Activated CD4-positive, CD25-positive, alpha-beta regulatory T cell treated with anti-CD3 and anti-CD28 coated beads, Interleukin-2, amount 50 U/mL, for 72 hours (primary cell): ENCODE measurements at places on chromosomes 12 and 14.

DNA sequence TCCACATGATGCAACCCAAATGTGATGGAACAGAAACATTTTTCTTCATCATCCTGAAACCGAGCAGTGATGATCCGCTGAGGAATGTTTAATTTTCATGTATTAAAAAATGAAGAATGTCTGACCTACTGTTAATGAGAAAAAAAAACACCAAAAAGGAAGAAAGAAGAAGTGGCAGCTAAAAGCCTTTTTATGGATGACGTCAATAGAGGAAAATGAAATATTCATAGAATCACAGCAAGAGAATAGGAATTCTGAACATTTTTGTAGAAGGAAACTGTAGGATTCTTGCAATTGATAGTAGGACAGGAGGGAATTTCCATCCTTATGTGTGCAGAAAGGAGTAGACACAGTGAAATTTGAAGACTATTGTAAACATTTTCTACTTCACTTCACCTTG, 112.9 kb downstream of the PRKCH start:
- DNase-seq = no peak

GRCh38 chr14:54207075-54207474, 189.7 kb upstream of the CDKN3 start:
- no peak for DNase-seq

DNA sequence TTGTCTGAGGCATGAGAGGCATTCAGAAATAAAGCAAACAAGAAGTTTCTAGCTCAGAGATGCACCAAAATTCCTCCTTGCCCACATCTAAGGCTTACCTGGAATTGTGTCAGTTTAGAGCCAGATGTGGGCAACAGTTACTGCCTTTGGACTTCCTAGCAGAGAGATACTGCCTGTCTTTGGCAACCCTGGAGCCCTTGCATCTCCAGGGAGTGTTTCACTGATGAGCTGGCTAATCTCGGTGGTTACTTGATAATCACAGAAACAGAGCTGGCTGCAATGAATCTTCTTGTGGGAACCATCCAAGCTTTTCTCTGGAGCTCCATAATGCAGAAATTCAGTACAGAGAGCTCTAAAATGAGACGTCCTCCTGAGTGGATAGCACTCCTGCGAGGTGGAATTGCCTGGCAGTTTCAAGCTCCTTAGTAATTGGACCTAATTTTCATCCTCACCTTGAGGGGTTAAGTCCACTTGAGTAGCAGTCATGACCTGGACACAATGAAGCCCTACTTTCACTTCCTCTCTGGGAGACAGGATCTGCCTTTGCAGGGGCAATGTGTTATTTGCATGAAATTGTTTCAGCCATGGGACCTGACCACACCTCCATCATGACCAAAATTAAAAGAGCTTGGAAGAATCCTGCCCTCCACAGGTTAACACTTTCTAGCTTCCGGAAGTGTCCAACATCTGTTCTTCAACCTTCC, 108.8 kb upstream of the ARHGAP5 start:
- no peak for DNase-seq

- peak; percentile 57 for DNase-seq
These were observed 53.1 kb upstream of the STON2 start for GRCh38 chr14:81453166-81453766.

DNA sequence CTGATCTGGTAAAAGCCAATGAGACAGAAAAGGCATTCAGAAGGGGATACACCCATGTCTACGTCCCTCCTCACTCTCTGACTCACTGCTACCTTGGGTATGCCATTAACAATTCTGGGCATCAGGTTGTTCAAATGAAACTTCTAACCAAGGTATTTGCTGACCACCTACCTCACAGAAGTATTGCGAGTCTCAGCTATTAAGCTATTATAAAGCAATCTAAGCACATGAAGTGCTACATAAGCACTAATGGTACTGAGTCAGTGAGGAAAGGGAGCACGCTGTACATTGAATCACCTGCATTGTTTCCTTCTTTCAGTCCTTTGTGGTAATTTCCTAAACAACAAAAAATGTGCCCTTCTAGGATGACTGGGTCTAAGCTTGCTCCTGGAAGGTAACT, 62.8 kb upstream of the CCDC91 start:
- no peak for DNase-seq

GRCh38 chr14:22573804-22574203, 15.2 kb downstream of the DAD1 start:
- DNase-seq = no peak

GRCh38 chr14:102760496-102761193, 16.6 kb upstream of the TRAF3 start:
- no peak for DNase-seq

DNA sequence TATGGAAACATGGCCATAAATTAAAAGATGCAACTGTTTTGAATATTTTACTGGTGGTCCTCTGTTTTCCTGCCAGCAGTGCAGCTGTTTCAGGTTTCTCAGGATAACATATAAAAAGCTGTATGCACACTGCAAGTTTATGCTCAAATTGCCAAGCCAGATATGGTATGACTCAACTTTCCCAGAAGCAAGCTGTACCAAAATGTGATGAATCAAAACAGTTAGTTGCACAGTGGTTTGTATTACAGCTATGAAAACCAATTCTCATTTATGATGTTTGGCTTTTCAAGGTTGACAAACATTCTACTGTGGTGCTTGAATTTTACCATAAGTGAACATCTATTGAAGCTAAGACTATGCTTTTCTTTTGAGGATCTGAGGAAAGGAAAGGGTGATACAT, 15.5 kb downstream of the TRMT5 start:
- DNase-seq = no peak

DNA sequence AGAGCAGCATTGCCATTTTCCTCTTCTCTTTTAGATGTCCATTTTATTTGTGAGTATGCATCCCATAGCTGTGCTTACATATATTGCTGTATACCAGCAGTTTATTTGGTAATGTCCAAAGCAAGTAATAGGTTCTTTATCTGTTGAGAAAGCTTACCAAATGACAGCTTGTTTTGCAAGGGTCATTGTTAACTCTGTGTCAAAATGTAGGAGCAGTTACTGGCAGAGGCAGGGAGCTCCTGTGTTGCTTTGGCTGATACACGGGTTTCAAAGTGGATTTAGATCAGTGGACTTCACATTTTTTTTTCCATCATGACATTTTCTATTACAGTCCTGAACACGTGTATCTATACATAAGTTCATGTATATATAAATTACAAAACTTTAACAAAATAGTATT, 38.1 kb upstream of the LRTM2 start:
- no peak for DNase-seq

DNA sequence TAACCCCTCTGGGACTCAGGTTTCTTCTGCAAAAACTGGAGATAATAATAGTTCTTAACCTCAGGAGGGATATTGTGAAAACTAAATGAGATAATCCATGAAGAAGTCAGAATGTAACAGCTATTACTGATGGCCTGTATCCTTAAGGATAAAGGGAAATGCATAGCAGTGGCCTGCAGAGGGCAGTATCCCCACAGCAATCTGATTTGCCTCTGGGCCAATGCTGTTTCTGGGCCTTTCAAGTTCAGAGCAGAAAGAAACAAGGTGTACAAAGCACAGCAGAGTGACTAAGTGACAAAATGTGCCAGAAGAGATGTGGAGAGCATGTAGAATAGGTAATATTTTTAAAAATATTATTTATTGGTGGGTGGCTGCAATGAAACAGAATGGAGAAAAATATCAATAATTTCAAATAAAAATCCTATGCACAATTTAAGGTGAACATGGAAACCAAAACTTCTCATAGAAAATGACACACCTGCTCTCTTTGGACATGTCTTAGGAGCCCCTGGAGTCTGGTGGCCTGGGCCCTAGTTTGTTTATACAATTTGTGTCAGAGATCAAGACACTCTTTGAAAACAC, 90.3 kb downstream of the C12orf75 start:
- DNase-seq = peak; percentile 63

DNA sequence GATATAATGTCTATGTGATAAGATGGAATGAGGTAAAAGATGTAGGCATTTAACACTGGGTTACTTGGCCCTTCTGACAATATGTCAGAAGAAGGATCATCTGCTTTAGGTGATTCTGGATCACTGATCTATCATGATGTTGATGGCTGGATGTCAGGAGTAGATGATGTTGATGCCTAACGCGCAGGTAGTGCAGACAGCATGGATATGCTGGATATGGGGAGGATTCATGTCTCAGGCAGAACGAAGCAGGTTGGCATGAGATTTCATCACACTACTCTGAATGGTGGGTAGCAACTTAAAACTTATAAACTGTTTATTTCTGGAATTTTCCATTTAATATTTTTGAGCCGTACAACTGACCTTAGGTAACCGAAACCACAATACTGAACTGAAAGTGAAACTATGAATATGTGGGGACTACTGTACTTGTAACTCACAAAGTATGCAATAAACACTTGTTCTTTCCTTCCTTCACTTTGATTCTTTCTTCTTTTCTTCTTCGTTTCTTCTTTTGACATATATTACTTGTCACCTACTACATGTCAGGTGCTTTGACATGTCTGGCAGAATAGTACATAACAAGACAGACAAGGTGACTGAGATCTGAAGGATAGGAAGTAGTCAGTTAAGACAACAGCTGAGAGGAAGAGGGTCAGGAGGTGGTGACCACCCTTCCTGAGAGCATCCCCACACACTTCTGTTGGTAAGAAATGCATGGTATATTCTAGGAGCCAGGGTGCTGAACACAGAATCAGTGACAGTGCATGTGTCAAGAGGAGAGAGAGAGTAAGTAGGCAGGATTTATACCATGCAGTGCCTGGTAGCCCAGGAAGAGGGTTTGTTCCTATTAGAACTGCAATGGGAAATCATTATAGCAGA, 238.8 kb downstream of the PPFIA2 start:
- DNase-seq = no peak

GRCh38 chr12:58458102-58458501, 462.2 kb downstream of the LRIG3 start:
- DNase-seq = no peak

DNA sequence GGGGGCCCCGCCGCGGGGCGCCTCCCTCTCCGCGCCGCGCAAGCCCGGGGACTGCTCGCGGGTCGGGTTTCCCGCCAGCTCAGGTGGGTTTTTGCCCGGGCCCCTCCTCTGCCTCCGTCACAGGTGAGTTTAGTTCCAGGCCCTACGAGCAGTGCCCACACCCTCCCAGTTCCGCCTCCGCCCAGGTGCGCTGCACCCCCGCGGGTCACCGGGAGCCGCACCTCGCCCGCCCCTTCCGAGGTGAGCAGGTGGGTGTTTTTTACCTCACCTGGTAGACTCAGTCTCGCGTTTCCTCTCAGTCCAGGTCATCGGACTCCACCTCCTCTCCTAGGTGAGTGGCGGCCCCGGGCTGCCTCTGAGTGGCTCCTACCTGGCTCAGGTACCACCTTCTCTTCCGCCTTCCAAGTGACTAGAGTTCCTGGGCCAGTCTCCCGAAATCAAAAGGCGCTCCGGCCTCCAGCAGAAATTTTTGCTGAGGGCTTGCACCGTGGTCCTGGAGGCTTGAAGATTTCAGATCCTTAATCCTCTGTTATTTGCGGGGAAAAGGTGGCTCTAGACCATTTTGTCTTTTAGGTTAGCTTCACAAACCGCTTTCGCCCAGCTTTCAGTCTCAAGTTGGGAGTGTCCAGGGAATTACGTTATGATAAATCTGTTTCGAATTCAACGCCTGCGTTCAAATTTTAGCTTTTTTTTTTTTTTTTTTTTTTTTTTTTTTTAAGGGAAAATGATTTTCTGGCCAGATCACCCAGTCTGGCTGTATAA, at the start of gene TMEM30B:
TMEM30B (minus strand) TSS at position 153 of the 762 bp plus-strand sequence. CDS start 191 bp downstream, outside the sequence.
- DNase-seq = no peak

DNA sequence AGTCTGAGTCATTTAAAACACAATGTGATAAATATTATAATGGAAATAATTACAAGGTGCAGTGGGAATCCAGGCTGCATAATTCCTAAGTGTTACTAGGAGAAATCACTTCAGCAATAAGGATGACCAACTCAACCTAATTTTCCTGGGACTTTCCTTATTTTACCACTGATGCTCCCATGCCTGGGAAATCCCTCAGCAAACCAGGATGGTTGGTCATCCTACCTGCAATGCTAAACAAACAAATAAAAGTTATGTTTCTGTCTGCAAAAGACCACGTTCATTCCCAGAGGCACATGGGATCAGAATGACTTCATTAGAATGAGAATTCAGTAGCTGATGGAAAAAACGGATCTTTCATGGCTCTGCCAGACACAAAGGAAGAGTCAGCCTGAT, 130.8 kb upstream of the RAP1B start:
- no peak for DNase-seq

- no peak for DNase-seq
These were observed 2.4 kb upstream of the RARG start for GRCh38 chr12:53234271-53234914.

DNA sequence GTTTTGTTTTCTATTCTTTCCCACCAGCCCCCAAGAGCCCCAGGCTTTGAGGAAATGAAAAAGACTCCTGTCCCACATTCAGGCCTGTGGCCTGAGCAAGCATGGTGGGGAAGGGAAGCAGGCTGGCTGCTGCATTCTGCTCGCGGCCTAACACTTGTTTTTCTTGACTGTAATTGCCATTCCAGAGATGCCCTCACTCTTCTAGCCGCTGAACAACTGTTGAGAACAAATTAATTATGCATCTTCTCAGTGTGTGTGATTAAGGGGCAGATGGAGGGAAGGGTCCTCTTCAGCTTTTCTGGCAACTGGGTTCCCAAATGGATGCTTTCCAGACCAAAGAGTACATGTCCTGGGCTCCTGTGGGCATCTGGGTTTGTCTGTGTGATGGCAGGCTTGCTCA, 43.3 kb downstream of the ADCK1 start:
- no peak for DNase-seq

GRCh38 chr12:3272958-3273357, 195.8 kb downstream of the TSPAN9 start:
- no peak for DNase-seq
